ENCODE measurements at places on chromosomes 5 and 9. TPM values are rescaled to one million over a fixed set of nuclear protein-coding genes. Genes with fewer than 3 reads are reported as not detected.

Gene PCDHGB2
- 0.51 TPM for total RNA-seq

Gene FOXD4
- 0.17 TPM for total RNA-seq

Gene COQ4
- total RNA-seq = 29.2 TPM

Gene CDKN2B-AS1
- 2.2 TPM for total RNA-seq

Gene WDR31
- total RNA-seq = 0.17 TPM

Gene CBY3
- total RNA-seq = not detected

Gene AMBP
- 0.17 TPM for total RNA-seq

Gene C9orf43
- total RNA-seq = 0.23 TPM

Gene HK3
- total RNA-seq = not detected

Gene NTNG2
- 0.05 TPM for total RNA-seq
